CD4-positive, CD25-positive, alpha-beta regulatory T cell (primary cell): ENCODE measurements at places on chromosomes 16 and 17. TPM values are rescaled to one million over a fixed set of nuclear protein-coding genes. Genes with fewer than 3 reads are reported as not detected.

Gene SLC38A8
- polyA plus RNA-seq: not detected

Gene WFDC1
- polyA plus RNA-seq: not detected

Gene GNG13
- polyA plus RNA-seq: not detected

Gene FOXF1
- polyA plus RNA-seq: not detected

DNA sequence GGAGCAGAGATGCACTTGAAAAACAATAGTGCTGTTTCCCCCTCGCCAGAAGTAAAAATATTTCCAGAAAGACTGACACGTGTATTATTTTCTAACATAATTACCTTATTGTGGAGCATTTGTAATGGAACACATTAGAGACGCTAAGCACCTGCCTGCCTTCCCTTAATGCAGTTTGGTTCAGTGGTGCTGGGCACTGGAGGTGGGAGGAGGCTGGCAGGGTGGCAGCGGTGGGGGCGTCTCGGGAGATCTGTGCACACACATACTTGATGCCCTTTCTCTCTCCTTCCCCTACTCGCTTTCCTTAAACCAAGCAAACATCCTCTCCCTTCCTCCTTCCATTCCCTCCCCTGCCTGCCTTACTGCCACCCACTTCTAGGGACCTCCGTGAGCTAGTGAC, 156.6 kb upstream of the SDK2 start:
- DNase-seq: no peak

DNA sequence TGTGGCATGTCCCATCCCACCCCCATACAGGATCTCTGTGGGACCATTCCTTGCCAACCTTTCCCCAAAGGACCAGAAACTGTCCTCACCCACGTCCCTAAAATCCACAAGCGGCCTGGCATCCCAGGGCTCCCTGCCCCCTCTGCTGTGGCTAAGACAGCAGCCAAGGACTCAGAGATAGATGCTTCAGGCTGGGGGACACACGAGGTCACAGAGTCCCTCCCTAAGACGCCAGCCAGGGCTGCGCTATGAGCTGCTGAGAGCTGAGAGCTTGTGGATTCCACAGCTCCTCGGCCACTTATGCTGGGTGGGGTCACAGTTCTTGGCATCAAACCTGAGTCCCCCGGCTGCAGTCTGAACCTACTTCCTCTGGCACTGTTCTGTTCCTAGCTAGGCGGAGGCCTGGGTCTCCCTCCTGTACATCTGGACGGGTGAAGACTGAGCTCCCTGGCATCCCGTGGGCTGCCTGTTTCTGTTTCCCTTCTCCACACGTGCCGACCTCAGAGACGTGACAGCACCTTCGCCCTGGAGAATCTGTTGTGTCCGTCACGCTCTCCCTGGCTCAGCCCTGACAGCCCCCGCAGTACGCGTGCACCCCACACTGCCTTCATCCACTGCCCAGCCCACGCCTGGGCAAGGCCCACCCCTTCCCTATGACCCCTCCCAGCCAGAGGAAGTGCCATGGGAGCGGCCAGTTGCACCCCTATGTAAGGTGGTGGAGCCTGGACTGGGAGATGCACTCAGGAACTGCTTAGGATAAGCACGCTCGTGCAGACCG, 61.2 kb downstream of the ENGASE start:
- DNase-seq: no peak

DNA sequence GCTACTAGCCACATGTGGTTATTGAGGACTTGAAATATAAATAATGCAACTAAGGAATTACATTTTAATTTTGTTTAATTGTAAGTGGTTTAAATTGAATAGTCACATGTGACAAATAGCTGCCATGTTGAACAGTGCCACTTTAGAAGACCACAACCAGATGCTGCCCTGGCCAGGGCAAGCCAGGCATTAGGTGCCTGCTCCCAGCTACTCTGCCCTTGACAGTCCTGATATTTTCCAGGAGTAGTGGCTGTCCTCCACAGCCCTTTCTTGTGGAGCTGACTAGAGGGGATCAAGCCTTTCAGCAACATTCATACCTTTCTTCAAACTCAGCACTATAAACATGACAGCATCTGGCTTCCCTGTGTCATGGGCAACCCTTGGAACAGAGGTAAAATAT, 31.0 kb downstream of the TMEM100 start:
- no peak for DNase-seq

DNA sequence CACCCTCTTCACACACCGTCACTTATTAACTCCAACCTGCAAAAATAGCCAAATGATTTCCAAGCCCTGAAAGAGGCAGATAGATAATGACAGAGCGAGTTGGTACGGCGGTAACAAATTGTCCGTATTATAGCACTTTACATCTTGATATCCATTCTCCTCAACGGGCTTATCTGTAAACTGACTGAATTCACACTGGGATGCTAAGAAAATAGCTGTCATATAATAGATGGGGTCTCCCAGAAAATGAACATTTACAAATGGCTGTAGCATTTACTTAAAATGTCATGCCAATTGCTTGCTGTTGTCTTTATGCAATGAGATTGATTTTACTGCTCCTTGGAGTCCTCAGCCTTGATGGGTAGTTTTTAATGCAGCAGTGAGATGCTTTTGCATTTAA, 225.8 kb upstream of the SDK2 start:
- DNase-seq: no peak

DNA sequence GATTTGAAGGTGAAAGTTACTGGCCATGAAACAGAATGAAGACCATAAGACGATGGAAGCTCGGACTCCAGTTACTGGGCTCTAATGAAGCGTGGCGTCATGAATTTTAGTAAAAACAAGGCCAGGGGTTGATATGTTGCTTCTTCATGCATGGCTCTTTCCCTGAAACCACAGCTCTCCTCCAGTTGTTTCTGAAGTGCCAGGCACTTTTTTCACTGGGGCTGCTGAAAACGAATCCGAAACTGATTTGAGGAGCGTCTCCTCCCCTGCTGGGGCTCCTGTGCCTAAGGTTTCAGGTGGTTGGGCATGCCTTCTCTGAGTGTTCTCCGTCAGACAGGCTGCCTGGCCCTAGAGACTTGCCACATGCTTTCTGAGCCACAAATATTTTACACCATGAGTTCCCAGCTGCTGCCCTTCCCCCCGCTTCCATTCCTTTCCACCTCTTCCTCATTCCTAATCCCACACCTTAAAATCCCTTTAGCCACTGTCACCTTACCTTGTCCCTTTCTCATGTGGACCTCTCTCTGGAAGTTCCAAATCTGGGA, 3.7 kb upstream of the MYL4 start:
- peak; percentile 70 for DNase-seq

- DNase-seq: no peak
Measured at GRCh38 chr17:6381526-6382465, 53.1 kb downstream of the AIPL1 start.
